Foreskin fibroblast (primary cell): ENCODE measurements at places on chromosomes 12 and 14.

DNA sequence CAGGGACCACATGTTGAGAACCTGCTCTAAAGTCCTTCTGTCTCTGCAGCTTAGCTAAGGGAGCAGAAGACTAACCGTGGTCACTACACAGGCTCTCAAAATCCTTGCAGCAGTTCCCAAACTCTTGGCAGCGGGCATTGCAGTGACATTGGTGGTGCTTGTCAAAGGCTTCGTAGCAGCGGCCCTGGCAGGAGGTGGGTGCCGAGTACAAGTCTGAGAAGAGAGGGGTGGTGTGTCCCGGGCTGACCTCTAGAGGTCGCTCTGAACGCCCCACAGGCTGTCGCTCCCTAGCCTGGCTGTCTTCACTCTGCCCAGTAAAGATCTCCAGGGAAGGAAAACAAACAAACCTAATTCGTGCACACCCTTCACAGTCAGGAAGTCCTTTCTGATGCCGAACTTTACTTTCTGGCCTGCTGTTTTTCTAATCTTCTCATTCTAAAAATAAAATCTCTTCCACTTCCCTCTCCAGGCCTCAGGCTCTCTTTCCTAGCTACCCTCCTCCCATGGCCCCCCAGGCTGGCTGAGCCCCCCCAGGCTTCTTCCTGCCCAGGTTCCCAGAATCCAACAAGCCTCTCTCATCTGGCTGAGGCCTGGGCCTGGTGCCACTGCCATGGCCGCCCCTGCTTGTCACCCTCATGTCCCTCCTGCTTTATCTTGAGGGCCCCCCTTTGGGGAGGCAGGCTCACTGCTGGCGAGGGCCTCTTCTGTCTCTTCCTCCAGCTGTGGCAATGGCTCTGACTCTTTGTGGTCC, 7.7 kb downstream of the ENDOU start:
- DNase-seq, result peak; percentile 94

- DNase-seq, result no peak
Measured at GRCh38 chr14:91232052-91232451, 12.5 kb downstream of the GPR68 start.

DNA sequence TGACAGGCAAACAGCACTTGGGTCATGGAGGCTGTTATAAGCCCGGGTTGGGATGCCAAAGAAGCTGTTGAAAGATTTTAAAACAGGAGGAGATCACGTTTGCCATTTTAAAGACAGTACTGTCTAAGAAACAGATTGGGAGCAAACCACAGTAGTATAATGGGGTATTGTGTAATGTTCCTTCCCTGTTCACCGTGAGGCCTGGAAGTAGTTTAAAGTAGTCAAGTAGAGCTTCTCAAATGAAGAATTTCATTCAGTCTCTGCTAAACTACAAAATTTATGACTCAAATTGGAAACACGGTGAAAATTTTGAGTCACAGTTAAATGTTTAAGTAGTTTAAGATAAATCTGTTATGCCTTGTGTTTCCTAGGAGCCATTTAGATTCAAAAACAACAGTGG, 35.8 kb downstream of the ATP2A2 start:
- peak; percentile 77 for DNase-seq

DNA sequence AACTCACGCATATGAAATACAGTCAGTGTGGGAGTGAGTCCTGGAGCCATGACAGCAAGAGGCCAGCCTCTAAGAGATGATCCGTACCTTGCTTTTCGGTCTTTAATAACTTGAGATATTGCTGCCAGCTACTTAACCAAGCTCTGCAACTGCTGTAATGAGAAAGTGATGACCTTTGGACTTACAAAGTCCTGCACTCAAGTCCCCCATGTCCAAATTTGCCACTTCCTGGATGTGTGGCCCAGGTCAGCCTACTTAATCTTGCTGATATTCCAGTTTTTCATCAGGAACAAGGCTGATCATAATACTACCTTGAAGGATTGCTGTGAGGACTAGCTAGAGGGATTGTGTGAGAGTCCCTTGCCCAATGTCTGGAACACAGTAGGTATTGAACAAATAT, 33.8 kb upstream of the DUSP6 start:
- DNase-seq, result no peak

DNA sequence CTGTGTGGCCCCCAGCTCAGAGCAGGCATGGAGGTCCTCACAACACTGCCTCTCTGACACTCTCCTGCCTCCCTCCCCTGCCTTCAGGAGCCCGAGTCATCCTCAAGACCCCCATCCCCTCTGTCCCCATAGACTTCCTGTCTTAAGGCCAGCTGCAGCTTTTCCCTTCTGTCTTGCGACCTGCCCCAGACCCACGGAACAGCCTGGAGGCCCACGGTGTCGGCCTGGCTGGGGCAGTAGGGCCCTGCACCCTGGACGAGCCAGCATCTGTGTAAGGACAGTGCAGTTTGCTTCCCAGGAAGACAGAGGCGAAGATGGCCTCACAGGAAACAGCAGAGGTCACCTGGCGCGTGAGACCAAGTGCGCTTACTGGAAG, 9.7 kb downstream of the TEDC1 start:
- no peak for DNase-seq

GRCh38 chr14:54691525-54692283, 124.8 kb downstream of the SAMD4A start:
- peak; percentile 58 for DNase-seq

DNA sequence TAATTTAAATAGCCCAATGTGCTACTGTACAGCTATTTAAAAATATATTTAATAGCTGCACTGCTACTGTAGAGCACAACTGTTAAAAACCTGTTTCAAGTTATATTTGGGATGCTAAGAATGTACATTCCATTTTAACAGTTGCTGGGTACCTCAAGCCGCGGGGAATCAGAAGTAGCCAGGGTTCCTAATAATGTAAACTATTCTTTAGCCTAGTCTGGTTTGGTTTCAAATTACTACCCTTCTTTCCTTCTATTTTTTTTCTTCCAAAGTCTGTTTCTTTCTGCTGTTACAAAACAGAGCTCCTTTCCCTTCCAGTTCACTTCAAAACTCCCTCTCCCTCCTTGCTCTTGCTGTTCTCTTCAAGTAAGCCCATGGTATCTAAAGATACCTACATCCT, 21.3 kb downstream of the SCAF11 start:
- DNase-seq, result peak; percentile 19

GRCh38 chr14:69013943-69014782, 35.1 kb upstream of the ACTN1 start:
- DNase-seq, result peak; percentile 84

GRCh38 chr12:113330505-113330904, 4.4 kb downstream of the SLC8B1 start:
- no peak for DNase-seq

GRCh38 chr12:46493150-46493833, 120.7 kb upstream of the SLC38A2 start:
- no peak for DNase-seq

- DNase-seq, result no peak
Measured at GRCh38 chr12:1006255-1006654, 15.2 kb downstream of the ERC1 start.

- DNase-seq, result no peak
Measured at GRCh38 chr14:36816481-36816880, 154.8 kb downstream of the PAX9 start.

- no peak for DNase-seq
Measured at GRCh38 chr14:24673534-24674203, 39.7 kb upstream of the GZMB start.

- DNase-seq, result peak; percentile 15
Measured at GRCh38 chr12:2395354-2395977, 342.7 kb downstream of the CACNA1C start.

GRCh38 chr14:62908506-62908905, 136.8 kb downstream of the KCNH5 start:
- DNase-seq, result no peak
